Esophagus mucosa (tissue), 1 donor: ENCODE measurements at places on chromosomes 1 and 21.

DNA sequence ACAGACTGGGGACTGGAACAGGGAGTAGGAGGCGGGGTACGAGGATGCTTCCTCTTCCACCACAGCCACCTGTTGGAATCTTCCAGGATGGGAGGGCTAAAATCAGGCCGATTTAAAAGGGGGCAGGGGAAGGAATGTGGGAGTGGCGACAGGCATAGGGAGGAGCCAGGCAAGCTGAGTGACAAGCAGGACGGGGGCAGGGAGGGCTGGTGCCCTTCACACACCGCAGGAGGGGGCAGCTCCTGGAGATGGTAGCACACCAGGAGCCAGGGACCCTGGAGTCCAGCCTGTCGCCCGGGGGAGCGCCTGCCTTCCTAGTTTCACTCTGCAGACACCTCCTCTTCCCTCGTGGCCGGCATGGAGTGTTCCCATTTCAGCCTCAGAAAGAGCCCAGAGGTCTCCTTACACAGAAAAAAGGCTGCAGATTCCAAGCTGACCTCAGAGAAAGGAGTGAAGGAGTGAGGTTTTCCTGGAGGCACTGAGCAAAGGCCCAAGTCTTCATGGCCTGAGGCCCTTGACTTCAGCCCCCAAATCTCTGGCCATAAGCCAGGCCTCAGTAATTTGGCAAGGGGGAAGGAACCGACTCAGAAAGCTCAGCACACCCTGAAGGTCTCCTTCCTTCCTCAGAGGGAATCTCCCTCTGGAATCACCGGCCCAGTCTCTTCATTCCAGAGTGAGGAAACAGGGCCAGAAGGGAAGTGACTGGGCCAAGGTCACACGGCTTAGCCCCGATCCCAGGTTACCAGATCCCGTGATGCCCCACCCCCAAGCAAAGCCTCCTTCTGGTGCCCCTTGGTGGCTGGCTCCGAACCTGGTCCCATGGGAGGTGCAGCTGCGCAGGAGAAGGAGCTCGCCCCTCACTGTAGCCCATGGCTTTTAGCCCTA, 8.1 kb downstream of the BLACAT1 start:
- ATAC-seq: no peak

DNA sequence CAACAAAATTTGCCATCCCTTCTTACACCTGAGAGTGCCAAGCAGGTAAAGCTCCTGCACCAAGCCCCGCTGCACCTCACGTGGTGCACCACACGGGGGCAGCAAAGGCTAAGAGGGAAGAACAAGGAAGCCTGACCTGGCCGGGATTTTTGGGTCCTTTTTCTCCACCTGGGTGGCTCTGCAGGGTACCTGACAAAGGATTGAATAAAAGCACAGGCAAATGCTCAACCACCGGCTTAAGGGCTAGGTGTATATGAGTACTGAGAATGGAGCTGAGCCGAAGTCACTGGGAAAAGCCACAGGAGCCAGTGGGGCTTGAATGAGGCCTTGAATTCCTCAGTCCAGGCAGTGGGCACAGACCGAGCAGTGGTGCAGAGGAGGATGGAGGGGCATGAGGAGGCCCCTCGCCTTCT, 36.4 kb downstream of the ZNF697 start:
- ATAC-seq: peak; percentile 77

DNA sequence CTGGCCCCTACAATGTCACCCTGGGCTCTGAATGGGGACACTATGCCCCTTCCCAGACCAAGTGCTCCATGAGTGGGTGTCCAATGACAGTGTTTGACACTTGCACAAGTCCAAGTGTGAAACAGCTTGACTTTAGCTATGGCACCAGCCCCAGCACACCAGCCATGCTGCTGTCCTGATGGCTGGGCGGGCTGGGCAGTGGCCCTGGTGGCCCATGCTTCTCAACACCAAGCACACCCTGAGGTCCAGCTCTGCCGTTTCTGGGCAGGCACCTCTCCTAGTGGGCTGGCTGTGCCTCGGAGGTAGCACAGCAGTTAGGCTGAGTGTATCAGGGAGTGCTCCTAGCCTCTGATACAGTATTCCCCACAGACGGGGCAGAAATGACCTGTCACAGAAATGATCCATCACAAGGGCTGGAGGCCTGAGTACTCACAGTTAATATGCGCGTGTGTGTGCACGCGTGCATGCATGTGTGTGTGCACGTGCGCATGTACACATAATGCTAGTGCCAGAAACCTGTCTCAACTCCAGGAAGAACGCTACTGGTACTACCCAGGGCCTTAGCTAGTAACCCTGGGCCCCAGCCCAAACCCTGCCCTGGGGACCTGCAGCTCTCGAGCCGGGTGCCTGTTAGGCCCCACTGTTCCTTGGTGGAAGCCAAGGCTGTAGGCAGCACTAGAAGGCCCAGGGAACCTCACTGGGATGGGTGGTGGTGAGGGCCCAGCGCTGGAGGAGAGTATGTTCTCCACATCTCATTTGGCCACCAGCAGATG, 134.0 kb downstream of the DMRTB1 start:
- ATAC-seq: no peak

GRCh38 chr1:205456383-205456867, 580 bp upstream of the BLACAT1 start:
- ATAC-seq: peak; percentile 12

- no peak for ATAC-seq
Observed at GRCh38 chr1:161484613-161485012, 20.6 kb upstream of the FCGR2A start.

DNA sequence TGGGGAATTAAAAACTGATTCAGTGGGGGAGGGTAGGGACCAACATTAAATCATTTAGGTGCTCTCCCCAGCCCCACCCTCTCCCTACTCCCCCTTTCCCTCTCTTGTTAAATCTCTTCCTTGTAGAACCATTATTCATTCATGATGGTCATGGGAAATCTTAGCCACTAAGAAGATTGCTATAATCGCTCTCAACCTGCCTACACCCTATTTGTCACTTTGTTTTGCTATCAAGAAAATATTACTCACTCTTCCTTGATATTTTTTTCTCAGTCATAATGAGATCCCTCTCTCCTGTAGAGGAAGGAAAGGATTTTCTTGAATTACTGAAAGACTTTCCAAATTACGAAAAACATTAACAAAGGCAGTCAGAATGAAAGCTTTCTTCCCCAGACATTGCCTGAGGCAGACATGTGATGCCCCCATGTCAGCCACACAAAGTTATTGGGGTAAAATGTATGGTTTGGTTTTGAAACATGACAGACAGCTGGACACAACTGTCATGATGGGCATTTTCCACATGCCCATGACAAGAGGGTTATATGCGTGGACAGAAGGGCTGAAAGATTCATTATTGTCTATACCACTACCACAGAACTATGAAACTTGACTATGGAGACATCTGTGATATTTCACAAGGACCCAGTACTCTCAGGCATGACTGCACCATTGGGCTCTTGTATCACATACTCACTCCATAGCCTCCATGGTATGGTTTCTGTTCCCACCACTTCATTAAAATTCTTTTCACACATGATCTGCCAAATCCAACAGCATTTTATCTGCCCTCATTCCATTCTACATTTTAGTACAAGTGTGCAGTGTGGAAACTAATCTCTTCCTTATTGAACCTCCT, 420.1 kb downstream of the DISC1 start:
- peak; percentile 90 for ATAC-seq

GRCh38 chr1:45531873-45532272, 10.2 kb upstream of the PRDX1 start:
- ATAC-seq: no peak

DNA sequence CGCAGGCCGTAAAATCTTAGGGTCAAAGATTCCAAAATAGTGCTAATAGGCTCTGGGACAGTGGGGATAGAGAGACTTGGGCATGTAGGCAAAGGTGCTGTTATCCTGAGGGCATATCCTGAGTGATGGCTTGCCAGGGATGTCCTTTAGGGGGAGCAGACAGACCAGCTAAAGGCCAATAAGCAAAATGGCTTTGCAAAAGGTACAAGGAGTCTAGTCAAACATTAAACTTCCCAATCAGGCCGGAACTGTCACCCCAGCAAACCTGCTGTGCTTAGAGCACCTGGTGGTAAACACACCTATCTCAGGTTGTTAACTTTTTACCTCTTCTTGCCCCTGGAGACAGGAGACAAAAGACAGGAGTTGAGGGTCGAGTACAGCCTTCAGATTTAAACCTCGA, 49.1 kb downstream of the TRABD2B start:
- no peak for ATAC-seq

DNA sequence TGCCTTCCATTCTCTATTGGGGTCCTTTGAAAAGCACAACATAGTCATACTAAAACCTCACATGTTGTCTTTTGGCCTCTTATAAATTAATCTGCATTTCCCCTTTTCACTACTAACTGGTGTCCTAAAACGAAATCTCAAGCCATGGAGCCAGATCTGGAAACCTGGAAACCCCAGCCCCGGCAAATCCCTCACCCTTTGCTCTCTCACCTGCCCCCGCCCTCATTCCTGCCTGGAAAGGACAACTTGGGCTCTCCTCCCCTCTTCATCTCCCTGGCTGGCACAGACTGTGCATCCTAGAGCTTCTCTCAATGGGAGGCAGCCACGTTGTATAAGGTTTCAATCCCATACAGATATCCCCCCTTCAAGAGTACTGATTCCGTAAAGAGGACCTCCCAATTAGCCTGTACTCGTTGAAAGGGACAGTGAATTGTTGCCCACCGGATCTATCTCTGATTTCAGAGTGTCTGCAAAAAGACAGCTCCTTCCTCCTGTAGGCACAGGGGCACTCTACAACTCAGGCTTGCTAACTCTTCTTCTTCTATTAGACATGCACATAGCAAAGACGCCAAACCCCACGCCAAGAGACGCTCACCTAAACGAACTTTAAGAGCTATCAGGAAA, 1.4 kb downstream of the DUSP10 start:
- no peak for ATAC-seq

DNA sequence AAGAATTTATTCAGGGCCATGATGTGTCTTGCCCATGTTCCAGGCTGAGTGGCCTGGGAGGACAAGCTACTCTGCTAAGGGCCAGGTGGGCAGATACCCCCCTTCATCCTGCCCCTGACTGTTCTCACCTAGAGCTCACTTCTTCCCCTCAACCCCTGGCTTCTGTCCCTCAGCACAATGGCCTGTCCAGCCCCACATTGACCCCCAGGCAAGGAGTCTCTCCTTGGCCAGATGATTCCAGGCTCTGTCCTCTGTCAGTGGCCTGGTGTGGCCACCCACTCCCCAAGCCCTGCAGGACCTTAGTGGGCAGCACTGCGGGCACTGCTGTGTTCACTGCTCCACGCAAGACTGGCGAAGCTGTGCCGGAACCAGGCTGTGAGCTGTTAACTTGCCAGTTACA, 460.0 kb downstream of the MATN1 start:
- ATAC-seq: no peak

GRCh38 chr1:236247286-236247685, 34.5 kb downstream of the ERO1B start:
- ATAC-seq: no peak

GRCh38 chr21:27047658-27048314, 80.9 kb upstream of the ADAMTS5 start:
- peak; percentile 41 for ATAC-seq

DNA sequence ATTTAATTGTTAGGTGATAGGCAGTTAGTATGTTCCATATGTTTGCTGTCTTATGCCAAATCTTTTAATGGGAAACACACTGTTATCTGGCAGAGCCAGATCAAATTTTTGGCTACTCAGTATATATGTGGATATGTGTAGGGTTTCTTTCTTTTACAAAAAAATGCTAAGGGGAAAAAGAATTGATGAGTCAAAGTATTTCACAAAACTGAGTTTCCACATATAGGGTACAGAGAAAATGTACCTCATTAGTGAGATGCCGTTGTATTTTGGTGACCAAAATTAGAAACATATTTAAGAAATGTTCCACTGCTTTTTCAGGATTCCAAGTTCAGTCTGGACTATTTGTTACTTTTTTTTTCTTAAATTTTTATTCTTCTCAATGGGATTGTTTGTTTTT, 201.2 kb upstream of the PTGFR start:
- no peak for ATAC-seq

- ATAC-seq: no peak
Observed at GRCh38 chr1:170200621-170201397, 55.0 kb downstream of the NTMT2 start.

GRCh38 chr1:210361665-210362064, 33.0 kb downstream of the HHAT start:
- no peak for ATAC-seq

GRCh38 chr1:87325982-87326738, 2.5 kb upstream of the LMO4 start:
- ATAC-seq: no peak

DNA sequence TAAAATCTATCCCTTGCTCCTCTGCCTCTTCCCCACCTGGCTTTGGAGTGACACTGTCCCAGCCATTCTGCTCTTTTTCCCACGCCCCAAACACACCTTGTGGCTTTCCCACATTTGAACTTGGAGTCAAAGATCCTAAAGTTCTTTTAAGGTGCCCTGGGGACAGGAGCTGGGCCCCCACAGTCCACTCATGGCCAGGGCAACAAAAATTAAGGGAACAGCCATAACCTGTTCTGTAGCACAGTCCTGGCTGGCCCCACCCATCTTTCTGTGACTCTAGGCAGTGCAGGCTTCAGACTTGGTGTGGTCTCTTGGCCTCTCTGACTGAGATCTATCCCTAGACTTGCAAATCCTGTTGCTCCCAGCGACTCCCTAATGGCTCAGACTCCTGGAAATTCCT, 143.0 kb upstream of the MAGI3 start:
- ATAC-seq: peak; percentile 87

DNA sequence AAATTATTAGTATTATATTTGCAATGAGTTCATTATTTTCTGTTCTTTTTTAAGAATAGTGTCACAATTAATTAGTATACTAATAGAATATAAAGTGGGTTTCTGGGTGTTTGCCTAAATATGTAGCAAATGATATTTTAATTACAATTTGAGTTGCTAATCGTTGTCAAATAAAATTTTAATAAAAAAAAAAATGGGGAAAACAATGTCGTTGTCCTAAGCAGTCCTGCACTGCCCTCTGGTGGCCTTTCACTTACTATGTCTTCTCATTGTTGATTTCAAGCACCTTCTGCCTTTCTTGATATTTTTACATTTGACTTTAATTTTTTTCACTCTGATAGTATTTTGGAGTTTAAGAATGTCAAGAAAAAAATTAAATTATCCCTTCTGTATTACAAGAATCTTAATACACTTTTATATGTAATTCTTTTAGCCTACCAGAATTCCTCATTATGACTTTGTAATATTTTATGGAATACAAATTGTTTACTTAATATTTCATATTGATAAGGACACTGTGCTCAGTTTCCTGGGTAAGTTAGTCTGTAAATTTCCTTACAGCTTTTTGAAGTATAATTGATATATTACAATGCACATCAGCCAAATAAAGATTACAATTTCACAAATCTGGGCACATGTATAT, 104.5 kb upstream of the FMN2 start:
- no peak for ATAC-seq

- ATAC-seq: no peak
Observed at GRCh38 chr1:81690676-81691453, 109.9 kb upstream of the ADGRL2 start.

GRCh38 chr1:225063722-225064121, 134.2 kb downstream of the DNAH14 start:
- ATAC-seq: no peak

GRCh38 chr1:21139601-21140000, 37.1 kb downstream of the EIF4G3 start:
- ATAC-seq: no peak

- ATAC-seq: no peak
Observed at GRCh38 chr1:4692437-4692836, 38.0 kb downstream of the AJAP1 start.

GRCh38 chr1:242524571-242525359, at the start of gene PLD5:
TSS of gene PLD5 (minus strand) at chr1:242524697.
- peak; percentile 69 for ATAC-seq
